Mammary epithelial cell (primary cell): ENCODE measurements at places on chromosomes 1 and 21. TPM values are rescaled to one million over a fixed set of nuclear protein-coding genes. Genes with fewer than 3 reads are reported as not detected.

- no peak for DNase-seq
Measured at GRCh38 chr1:41399145-41399795, 38.0 kb downstream of the FOXO6 start.

- DNase-seq: no peak
Measured at GRCh38 chr1:67345556-67345955, 37.9 kb downstream of the IL12RB2 start.

NBPF3 gene
- polyA plus RNA-seq: 5.4 TPM

BMP8B gene
- 0.06 TPM for polyA plus RNA-seq

SYT2 gene
- polyA plus RNA-seq: 0.01 TPM

MYOC gene
- not detected for polyA plus RNA-seq

- no peak for DNase-seq
Measured at GRCh38 chr1:17890815-17891191, 135.7 kb downstream of the ACTL8 start.

DNA sequence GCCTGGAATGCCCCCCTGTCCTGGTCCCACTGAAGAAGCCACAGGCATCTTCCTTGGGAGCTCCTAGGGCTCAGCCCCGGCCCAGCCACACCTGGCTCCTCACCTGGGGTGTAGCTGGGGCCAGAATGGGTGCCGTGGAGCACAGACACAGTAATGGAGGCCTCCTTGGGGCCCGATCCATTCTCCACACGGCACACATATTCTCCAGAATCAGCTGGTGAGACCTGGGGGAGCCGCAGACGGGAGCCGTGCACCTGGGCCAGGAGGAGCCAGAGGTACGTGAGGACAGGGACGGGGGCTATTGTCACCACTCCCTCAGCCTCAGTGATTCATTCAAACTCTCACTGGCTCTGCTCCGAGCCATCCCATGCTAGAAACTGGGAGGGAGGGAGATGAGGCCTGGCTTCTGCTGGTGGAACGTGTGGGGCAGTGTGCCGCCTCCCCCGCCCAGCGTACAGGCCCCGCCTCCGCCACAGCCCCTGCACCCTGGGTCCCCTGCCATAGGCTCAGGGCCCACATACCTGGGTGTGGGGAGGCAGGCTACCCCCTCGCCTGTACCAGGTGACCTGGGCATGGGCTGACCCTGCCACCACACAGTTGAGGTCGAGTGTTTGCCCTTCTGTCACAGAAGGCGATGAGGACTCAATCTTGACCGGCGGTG, 42.2 kb downstream of the LDLRAD2 start:
- DNase-seq: no peak

FMO5 gene
- 0.58 TPM for polyA plus RNA-seq

GRCh38 chr21:45129189-45129923, 55.0 kb downstream of the ADARB1 start:
- peak; percentile 46 for DNase-seq

SELENBP1 gene
- not detected for polyA plus RNA-seq

ATAD3C gene
- polyA plus RNA-seq: 2.6 TPM

IL6R gene
- polyA plus RNA-seq: 25.0 TPM

DNA sequence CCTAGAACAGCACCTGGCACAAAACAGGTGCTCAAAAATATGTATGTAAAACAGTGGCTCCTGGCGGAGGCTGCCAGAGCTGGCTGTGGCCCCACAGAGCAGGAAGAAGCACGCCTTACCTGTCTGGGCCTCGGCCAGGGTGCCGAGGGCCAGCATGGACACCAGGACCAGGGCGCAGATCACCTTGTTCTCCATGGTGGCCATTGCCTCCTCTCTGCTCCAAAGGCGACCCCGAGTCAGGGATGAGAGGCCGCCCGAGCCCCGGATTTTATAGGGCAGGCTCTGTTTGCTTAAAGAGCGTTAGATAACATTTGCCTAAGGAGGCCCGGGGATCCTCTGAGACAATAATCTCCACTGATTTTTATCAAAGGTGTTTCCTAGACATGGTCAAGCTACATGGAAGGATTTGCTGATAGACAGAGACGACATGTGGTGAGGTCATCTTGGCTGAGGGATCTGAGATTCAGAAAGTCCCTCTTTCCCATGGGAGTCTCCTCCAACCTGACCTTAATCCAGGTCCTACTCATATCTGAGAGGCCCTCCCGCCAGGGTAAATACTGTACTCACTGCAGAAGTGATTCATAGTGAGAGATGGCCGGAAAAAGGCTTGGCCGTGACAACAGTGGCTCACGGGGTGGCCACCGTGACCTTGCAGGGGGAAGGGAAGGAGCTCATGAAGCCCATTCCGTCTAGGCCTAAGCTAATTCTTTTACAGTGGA, at the start of gene TFF1:
Gene TFF1, minus strand, starts transcription at position 244 of the 719 bp plus-strand sequence. Its CDS starts 40 bp downstream, at position 204.
- DNase-seq: no peak

DNA sequence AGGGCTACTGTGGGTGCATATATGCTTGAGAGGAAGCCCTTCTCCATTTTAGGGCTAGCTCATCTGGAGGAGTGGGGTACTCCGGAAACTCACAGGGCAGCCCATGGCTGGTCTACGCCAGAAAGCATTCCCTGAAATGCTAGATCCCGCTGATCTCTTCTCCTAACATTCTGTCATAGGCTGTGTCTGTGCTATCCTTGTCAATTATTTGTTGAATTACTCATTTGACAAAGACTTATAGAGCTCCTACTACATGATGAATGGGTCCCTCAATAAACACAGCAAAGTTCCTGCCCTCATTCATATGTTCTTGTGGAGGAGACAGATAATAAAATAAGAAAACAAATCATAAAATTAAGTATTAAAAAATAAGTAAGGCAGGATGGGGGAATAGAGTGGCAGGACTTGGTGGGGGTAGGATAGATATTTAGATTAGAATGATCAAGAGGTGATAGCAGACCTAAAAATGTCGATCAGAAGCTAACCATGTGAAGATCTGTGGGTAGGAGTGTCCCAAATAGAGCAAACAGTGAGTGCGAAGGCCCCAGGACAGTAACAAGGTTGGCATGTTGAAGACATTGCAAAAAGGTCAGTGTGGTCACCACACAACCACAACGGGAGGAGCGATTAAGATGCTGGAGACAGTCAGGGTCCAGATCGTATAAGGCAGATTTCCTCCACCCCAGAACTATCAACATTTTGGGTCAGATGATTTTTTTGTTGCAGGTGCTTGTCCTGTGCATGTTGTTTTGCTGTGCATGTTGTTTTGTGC, 13.2 kb downstream of the NGF start:
- no peak for DNase-seq

GRCh38 chr1:33435096-33435820, 4.4 kb upstream of the PHC2 start:
- peak; percentile 56 for DNase-seq

DNA sequence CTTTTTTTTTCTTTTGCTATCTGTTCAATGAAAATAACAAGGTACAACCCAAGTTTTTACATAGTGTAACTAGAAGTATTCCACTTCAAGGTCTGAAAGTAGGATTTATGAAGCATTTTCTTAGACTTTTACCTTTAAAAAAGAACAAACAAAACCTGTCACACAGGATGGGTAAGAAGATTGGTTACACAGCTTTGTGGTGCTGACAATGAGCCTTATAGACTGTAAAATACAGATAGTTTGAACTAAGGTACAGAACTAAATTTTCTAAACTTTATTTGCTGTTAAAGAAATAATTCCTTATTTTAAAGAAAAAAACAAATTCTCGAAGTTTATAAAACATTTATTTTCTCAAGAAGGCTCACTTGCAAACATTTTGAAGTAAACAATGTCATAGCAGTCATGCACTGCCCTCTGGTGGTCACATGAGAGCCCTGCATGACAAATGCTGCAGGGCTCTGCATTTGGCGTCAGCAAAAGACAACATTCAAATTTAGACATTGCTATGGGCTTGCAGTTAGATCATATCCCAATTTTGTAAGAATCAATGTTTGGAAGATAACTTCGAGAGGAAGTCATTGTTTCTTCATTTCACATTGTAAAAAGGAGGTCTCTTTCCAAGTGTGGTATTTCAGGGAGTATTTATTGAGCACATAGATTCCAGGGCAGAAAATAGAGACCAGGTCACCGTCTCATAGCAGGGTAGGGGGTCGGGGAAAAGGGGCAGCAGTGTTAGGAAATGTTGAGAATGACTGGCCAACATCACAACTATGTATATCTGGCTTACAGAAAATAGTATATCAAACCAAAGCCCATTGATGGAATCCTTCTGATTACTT, 115.3 kb upstream of the FMN2 start:
- peak; percentile 21 for DNase-seq

GRCh38 chr1:205438213-205439158, 16.6 kb upstream of the LEMD1 start:
- DNase-seq: peak; percentile 53

TNN gene
- not detected for polyA plus RNA-seq

DNA sequence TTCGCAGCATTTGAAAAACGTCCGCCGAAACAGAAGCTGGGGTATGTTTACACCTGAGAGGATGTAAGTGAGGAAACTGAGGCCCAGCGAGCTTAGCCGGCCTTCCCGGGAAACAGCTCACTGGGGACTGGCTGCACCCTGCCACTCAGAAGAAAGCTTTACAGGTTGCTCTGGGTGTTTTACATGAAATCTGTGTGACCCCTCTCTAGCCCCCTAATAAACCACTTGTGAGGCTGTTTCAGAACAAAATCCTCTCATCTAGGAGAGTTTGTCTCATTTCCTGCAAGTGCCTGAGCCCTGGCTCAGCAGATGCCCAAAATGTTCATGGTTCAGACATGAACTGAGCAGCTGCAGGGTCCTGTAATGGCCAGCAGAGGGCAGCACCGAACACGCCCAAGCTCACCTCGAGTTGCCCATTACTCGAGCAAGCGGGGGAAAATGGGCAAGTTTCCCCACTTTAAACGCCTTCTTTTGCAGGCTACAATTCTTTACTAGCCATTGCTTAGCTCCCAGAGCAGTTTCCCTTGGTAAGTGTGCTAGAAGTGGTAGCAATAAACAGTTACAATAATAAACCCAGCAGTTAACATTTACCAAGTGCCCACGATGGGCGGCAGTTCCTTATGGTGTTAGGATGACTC, 76.4 kb downstream of the FHAD1 start:
- DNase-seq: peak; percentile 55

GRCh38 chr1:6299557-6300165, 38.8 kb upstream of the GPR153 start:
- DNase-seq: no peak

FAM151A gene
- 0.10 TPM for polyA plus RNA-seq

LRRC7 gene
- 0.02 TPM for polyA plus RNA-seq

FASLG gene
- not detected for polyA plus RNA-seq

GRCh38 chr1:2459757-2460156, 16.3 kb upstream of the PLCH2 start:
- DNase-seq: no peak
